Left lung (tissue), 14 donors: ENCODE measurements at places on chromosomes 1 and 21. TPM values are rescaled to one million over a fixed set of nuclear protein-coding genes. Genes with fewer than 3 reads are reported as not detected.
A peak's percentile ranks its signal among the peaks of the same experiment; 100 is the strongest.

ARHGEF10L gene
- 26.5 TPM for total RNA-seq

GRCh38 chr1:21292984-21293536 is 2.8 kb upstream of the ECE1 start:
- no peaks in the 10 kb centered on the region for H3K4me1 ChIP-seq
- no peak for DNase-seq
- no peaks in the 10 kb centered on the region for H3K36me3 ChIP-seq
- peak overlapping the region; percentile 91 for H3K27ac ChIP-seq

C1orf141 gene
- total RNA-seq, result 0.45 TPM

- H3K27ac ChIP-seq, result no peak overlapping the region
- H3K27me3 ChIP-seq, result no peaks in the 10 kb centered on the region
- no peaks in the 10 kb centered on the region for H3K4me1 ChIP-seq
- DNase-seq, result no peak
- no peaks in the 10 kb centered on the region for H3K36me3 ChIP-seq
These were observed 5.7 kb downstream of the DUSP23 start for GRCh38 chr1:159786465-159786864.

PBX1 gene
- total RNA-seq, result 50.6 TPM
